ENCODE measurements at places on chromosomes 1 and 21.
A peak's percentile ranks its signal among the peaks of the same experiment; 100 is the strongest.

GRCh38 chr1:2178875-2179274 is 15.7 kb downstream of the FAAP20 start:
- no peak for DNase-seq

- DNase-seq = no peak
These were observed 95.7 kb downstream of the GLIS1 start for GRCh38 chr1:53643041-53643880.

GRCh38 chr1:60874718-60875117 is 207.6 kb upstream of the NFIA start:
- no peak for DNase-seq

GRCh38 chr1:213371847-213372619 is 321.0 kb downstream of the RPS6KC1 start:
- DNase-seq = no peak

DNA sequence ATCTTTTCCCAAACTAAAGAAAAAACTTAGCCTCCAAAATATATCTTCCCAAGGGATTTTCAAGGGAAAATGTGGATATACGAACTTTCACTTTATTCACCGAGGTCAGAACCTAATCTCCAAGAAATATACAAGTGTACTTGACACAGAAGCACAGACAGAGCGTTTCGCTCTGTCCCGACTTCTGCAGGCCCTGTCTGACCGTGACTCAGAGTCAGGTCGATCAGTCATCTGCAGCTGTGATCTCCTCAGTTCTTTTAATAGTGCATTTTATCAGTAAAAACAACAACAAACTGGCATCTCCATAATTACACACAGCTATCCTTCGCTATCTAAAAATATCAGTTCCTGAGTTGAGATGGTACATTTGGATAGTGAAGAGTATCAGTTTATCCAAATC is 226.6 kb downstream of the TM2D1 start:
- no peak for DNase-seq

DNA sequence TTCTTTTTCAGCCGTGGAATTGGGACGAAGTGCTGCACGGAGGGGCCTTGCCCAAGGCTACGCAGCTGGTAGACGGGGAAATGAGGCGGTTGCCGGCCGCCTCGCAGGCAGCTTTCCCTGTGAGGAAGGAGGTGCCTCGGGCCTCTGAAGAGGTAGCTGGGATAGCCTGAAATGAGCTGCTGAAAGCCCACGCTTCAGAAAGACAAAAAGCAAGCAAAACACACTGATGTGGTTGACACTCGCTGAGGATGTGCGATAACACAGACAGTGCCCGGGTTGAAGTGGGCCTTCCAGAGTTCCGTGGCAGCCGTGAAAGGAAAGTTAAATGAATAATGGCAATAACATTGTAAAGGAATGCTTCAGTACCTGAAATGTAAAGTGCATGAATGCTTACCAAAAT is 47.2 kb downstream of the S1PR1 start:
- DNase-seq = peak; percentile 40

DNA sequence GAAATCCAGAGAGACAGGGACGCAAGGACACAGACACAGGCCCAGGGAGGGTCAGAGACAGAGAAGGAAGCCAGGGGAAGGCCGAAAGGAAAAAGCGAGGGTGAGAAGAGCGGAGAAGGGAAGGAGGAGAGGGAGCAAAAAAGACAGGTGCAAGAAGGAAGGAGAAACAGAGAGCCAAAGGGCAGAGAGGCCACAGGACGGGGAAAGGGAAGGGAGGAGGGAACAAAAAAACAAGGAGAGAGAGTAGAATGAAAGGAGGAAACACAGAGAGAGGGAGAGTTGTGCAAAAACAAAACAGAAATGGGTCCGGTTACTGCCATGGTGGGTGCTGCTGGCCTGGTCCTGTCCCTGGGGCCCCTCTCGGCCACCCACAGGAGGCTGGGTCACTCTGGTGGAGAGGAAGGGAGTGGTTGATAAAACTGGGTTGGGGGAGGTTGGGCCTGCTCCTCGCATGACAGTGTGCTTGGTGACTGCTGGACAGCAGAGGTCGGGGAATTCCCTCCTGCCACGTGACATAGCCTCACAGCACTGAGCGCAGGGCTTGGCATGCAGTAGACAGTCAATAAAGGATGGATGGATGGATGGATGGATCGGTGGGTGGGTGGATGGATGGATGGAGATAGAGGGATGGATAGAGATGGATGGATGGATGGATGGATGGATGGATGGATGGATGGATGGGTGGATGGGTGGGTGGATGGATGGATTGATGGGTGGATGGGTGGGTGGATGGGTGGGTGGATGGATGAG is 64.8 kb downstream of the RAP1GAP start:
- no peak for DNase-seq

- DNase-seq = no peak
These were observed 125.3 kb upstream of the CACYBP start for GRCh38 chr1:174874331-174875053.

DNA sequence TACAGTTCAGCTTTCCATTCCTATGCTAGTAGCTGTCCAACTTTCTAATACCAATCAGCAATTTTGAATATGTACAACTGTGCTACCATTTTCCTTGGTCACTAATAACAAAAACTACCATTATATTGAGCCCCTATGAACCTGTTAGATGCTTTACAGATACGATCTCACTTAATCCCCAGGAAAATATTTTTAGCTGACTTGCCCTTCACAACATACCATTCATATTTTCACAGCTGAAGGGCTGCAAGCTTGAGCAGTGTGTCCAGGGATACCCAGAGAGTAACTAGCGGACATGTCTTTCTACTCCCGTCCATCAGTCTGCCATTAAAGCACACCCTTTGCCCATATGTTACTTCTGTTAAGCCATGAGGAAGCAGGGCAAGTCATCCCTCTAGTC is 140.5 kb downstream of the SPATA46 start:
- DNase-seq = no peak

- no peak for DNase-seq
These were observed 23.0 kb upstream of the SLC1A7 start for GRCh38 chr1:53165408-53165961.

GRCh38 chr1:15173863-15174614 is 20.5 kb downstream of the TMEM51 start:
- no peak for DNase-seq

- DNase-seq = peak; percentile 28
These were observed 323.3 kb downstream of the RPS6KC1 start for GRCh38 chr1:213374369-213374768.

DNA sequence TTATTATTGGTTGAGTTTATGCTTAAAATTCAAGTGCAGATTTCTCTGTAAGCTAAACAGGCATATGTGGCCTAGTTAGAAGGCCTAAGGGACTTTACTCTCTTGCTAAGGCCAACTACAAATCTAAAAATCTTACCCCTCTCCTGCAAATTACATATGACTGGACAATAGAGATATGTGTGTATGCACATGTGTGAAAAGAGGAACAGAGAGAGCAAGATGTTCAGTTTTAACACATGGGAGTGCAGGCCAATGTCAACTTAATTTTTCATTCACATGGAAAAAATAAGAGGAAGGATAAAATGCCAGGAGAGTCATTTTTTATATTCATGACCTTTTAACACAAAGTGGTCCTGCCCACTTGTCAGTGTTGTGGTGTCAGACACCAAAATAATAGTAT is 8.5 kb downstream of the OR10K2 start:
- DNase-seq = no peak

- no peak for DNase-seq
These were observed 39.7 kb downstream of the TMCC2 start for GRCh38 chr1:205267306-205267902.

DNA sequence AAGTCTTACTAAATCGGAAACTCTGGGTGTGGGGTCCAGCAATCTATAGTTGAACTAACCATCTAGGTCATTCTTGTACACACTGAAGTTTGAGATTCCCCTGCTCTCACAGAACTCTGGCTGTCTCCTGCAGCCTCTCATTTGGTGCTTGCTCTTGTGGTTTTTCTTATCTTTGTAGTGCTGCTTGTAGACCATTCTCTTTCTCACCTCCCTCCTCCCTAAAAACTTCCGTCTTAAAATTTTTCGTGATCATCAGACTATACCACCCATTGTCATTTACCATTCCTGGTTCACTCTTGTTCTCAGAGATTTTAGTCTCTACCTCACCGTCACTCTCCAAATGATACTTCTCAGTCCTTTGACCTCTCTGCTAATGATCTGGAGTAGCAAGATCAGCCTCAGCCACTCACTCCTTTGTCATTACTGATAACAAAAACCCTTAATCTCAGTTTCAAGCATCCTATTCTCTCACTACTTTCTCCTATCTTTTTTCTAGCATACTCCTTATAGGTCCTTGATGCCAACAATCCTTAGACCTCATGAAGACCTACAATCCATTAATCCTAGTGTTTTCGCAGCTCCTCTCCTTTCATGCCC is 13.0 kb upstream of the EPHX4 start:
- no peak for DNase-seq

- no peak for DNase-seq
These were observed 144.4 kb downstream of the PTBP2 start for GRCh38 chr1:96865731-96866685.

- no peak for DNase-seq
These were observed 21.9 kb downstream of the GPR52 start for GRCh38 chr1:174469687-174470086.

GRCh38 chr21:25949701-25950100 is 214.9 kb downstream of the GABPA start:
- DNase-seq = no peak
